Bronchial smooth muscle cell (primary cell): ENCODE measurements at places on chromosomes 16 and 17. TPM values are rescaled to one million over a fixed set of nuclear protein-coding genes. Genes with fewer than 3 reads are reported as not detected.

DNAAF8 gene
- total RNA-seq: 0.63 and 0.94 TPM in 2 replicates

ATAD5 gene
- 0.17 and 0.63 TPM in 2 replicates for total RNA-seq

GRB7 gene
- 0.16 TPM in 1 of 2 replicates, not detected in the other for total RNA-seq

PMM2 gene
- total RNA-seq: 17.3 and 18.5 TPM in 2 replicates

LGALS9B gene
- total RNA-seq: not detected in 2 replicates

CDRT15L2 gene
- total RNA-seq: not detected in 2 replicates

C17orf107 gene
- 3.2 and 3.5 TPM in 2 replicates for total RNA-seq

CCL18 gene
- not detected in 2 replicates for total RNA-seq

TLCD2 gene
- 5.2 and 8.7 TPM in 2 replicates for total RNA-seq

OR4D1 gene
- not detected in 2 replicates for total RNA-seq

USP43 gene
- 0.09 TPM in 1 of 2 replicates, not detected in the other for total RNA-seq

ADAMTS18 gene
- total RNA-seq: under 0.01 TPM in 1 of 2 replicates, not detected in the other

KRT31 gene
- not detected in 2 replicates for total RNA-seq
